ENCODE measurements at places on chromosomes 2 and 18.

GRCh38 chr2:75894170-75894569, 183.5 kb upstream of the GCFC2 start:
- no peaks in the 10 kb centered on the region for H3K36me3 ChIP-seq
- DNase-seq = no peak
- H3K4me3 ChIP-seq = no peak overlapping the region

GRCh38 chr2:101089942-101090799, 61.0 kb downstream of the TBC1D8 start:
- no peak for DNase-seq
- H3K27me3 ChIP-seq = peaks cover 2% of the 10 kb centered on the region
- H3K4me3 ChIP-seq = no peak overlapping the region
- no peak overlapping the region for H3K27ac ChIP-seq
- no peaks in the 10 kb centered on the region for H3K36me3 ChIP-seq

GRCh38 chr2:238905644-238906043, 57.8 kb downstream of the TWIST2 start:
- H3K27me3 ChIP-seq = no peaks in the 10 kb centered on the region
- H3K4me3 ChIP-seq = no peak overlapping the region
- no peak for DNase-seq
- H3K27ac ChIP-seq = no peak overlapping the region

GRCh38 chr2:7686016-7686385, 768.8 kb downstream of the RNF144A start:
- no peak overlapping the region for H3K4me3 ChIP-seq
- H3K27ac ChIP-seq = no peak overlapping the region
- H3K36me3 ChIP-seq = peaks cover 20% of the 10 kb centered on the region
- DNase-seq = no peak
- no peaks in the 10 kb centered on the region for H3K27me3 ChIP-seq

DNA sequence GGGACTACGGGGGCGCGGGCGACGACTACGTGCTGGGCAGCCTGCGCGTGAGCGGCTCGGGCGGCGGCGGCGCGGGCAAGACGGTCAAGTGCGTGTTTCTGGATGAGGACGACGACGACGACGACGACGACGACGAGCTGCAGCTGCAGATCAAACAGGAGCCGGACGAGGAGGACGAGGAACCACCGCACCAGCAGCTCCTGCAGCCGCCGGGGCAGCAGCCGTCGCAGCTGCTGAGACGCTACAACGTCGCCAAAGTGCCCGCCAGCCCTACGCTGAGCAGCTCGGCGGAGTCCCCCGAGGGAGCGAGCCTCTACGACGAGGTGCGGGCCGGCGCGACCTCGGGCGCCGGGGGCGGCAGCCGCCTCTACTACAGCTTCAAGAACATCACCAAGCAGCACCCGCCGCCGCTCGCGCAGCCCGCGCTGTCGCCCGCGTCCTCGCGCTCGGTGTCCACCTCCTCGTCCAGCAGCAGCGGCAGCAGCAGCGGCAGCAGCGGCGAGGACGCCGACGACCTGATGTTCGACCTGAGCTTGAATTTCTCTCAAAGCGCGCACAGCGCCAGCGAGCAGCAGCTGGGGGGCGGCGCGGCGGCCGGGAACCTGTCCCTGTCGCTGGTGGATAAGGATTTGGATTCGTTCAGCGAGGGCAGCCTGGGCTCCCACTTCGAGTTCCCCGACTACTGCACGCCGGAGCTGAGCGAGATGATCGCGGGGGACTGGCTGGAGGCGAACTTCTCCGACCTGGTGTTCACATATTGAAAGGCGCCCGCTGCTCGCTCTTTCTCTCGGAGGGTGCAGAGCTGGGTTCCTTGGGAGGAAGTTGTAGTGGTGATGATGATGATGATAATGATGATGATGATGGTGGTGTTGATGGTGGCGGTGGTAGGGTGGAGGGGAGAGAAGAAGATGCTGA, 1.4 kb downstream of the SOX11 start:
- H3K4me3 ChIP-seq = no peak overlapping the region
- H3K36me3 ChIP-seq = no peaks in the 10 kb centered on the region
- peaks cover 3% of the 10 kb centered on the region for H3K4me1 ChIP-seq
- no peak for DNase-seq

DNA sequence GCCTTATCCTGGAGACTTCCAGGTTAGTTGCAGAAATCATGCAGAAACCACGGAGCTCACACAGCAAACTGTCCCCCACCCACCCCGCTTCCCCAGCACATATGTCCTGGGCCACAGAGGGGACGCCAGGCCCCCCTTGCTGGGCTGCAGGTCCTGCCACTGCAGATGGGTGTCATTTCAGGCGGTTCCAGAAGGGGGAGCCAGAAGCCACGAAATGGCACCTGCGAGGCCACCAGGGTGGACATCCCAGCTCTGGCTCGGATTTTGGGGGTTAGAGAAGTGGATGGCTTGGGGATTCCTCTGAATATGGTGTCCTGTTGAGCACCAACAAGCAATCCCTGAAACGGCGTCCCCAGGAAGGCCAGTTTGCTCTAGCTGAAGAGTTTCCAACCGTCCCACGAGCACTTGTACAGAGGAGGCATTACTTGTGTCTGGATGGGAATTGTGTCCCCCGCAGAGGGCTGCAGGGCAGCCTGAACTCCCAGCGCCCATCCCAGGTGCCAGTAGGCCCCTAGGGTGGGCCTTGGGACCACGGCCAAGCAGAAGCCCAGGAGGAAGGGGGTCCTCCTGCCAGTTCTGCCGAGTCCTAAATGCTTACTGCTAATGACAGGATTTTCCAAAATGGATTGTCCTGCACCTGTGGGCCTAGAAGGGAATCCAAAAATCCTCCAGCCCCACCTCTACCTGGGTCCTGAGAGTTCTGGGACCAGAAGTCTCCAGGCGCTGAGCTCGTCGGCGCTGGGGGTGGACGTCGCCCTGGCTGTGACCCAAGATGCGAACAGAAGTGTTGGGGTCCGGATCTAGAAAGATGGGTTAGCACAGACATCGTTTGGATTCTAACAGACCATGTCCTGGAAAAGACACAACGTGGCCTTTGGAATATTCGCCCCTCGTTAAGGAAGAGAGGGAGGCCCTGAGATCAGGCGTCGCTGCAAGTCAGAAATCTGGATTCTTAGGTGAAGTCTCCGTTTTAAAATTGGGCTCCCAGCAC, 14.6 kb upstream of the NFATC1 start:
- H3K27me3 ChIP-seq = no peaks in the 10 kb centered on the region
- H3K27ac ChIP-seq = no peak overlapping the region
- H3K4me3 ChIP-seq = no peak overlapping the region
- peaks cover 9% of the 10 kb centered on the region for H3K36me3 ChIP-seq

GRCh38 chr2:28683100-28683706, 68.4 kb upstream of the PPP1CB start:
- no peak overlapping the region for H3K4me3 ChIP-seq
- no peak for DNase-seq
- no peak overlapping the region for H3K27ac ChIP-seq
- no peaks in the 10 kb centered on the region for H3K27me3 ChIP-seq
- H3K4me1 ChIP-seq = peaks cover 65% of the 10 kb centered on the region
- peaks cover 3% of the 10 kb centered on the region for H3K36me3 ChIP-seq

- H3K36me3 ChIP-seq = peaks cover 27% of the 10 kb centered on the region
- no peak overlapping the region for H3K27ac ChIP-seq
- DNase-seq = no peak
- H3K4me1 ChIP-seq = peaks cover 20% of the 10 kb centered on the region
- no peak overlapping the region for H3K4me3 ChIP-seq
Observed at GRCh38 chr2:101793277-101793969, 95.9 kb downstream of the MAP4K4 start.

- H3K36me3 ChIP-seq = no peaks in the 10 kb centered on the region
- peaks cover 30% of the 10 kb centered on the region for H3K4me1 ChIP-seq
- H3K27me3 ChIP-seq = no peaks in the 10 kb centered on the region
- H3K27ac ChIP-seq = no peak overlapping the region
- no peak for DNase-seq
Observed at GRCh38 chr2:190809139-190809764, 71.4 kb upstream of the GLS start.

- DNase-seq = peak; percentile 43
- H3K27me3 ChIP-seq = peaks cover 27% of the 10 kb centered on the region
- no peaks in the 10 kb centered on the region for H3K36me3 ChIP-seq
- peak overlapping the region; percentile 37 for H3K4me3 ChIP-seq
- peaks cover 19% of the 10 kb centered on the region for H3K4me1 ChIP-seq
- H3K27ac ChIP-seq = peak overlapping the region; percentile 79
Observed at GRCh38 chr2:149068996-149069888, 30.7 kb downstream of the LYPD6B start.

DNA sequence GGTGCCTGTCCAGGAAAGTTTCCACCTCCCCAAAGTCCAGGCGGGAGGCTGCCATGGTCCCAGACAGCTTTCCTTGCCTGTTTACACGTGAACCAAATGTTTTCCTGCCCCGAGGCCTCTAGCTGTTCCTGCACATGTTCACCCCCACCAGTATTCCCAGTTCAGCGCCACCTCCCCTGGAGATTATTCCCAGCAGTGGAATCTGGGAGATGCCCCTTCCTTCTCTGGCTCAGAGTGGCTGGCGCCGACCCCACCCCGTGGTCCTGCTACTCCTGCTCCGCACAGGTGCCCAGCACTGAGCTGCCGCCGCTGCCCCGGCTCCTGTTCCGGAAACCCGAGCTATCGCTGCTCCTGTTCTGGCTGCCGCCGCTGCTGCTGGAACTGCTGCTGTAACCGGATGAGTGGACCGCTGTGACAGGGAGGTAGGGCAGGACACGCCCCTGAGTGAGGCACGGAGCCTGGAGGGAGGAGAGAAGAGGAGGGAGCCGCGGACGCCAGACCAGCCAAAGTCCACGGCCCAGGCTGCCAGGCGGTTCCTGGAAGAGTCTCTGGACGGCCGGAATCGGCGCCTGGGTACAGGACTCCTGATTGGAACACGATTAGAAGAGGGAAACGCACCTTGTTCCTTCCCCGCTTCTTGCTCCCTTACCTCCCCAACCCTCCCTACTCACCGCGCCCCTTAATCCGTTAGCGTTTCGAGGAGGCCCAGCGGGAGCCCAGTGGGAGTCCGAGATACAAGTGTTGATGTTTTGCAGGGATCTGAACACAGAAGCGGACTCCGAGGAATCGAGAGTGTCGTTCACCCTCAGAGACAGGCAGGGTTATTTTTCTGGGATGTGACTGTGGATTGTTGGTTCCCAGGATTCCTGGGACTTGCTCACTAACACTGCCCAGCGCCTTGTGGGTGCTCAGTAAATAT, at the start of gene PDE11A:
PDE11A (minus strand) TSS at position 395 of the 919 bp plus-strand sequence; CDS start at position 55, 340 bp downstream.
- peak; percentile 43 for DNase-seq
- H3K36me3 ChIP-seq = no peaks in the 10 kb centered on the region
- H3K4me1 ChIP-seq = peaks cover 12% of the 10 kb centered on the region
- H3K27ac ChIP-seq = no peak within 1 kb of the TSS
- peaks cover 62% of the 10 kb centered on the region for H3K27me3 ChIP-seq

- H3K27ac ChIP-seq = no peak overlapping the region
- H3K4me3 ChIP-seq = no peak overlapping the region
- H3K36me3 ChIP-seq = no peaks in the 10 kb centered on the region
- DNase-seq = no peak
Observed at GRCh38 chr18:8937160-8938094, 165.1 kb upstream of the NDUFV2 start.

GRCh38 chr2:138269765-138270164, 231.8 kb upstream of the SPOPL start:
- no peak overlapping the region for H3K4me3 ChIP-seq
- peaks cover 3% of the 10 kb centered on the region for H3K4me1 ChIP-seq
- H3K27ac ChIP-seq = no peak overlapping the region
- H3K27me3 ChIP-seq = no peaks in the 10 kb centered on the region
- DNase-seq = no peak

- no peaks in the 10 kb centered on the region for H3K27me3 ChIP-seq
- no peaks in the 10 kb centered on the region for H3K4me1 ChIP-seq
- H3K4me3 ChIP-seq = no peak overlapping the region
- no peaks in the 10 kb centered on the region for H3K36me3 ChIP-seq
- no peak for DNase-seq
Observed at GRCh38 chr18:68555879-68556301, 159.0 kb downstream of the TMX3 start.

DNA sequence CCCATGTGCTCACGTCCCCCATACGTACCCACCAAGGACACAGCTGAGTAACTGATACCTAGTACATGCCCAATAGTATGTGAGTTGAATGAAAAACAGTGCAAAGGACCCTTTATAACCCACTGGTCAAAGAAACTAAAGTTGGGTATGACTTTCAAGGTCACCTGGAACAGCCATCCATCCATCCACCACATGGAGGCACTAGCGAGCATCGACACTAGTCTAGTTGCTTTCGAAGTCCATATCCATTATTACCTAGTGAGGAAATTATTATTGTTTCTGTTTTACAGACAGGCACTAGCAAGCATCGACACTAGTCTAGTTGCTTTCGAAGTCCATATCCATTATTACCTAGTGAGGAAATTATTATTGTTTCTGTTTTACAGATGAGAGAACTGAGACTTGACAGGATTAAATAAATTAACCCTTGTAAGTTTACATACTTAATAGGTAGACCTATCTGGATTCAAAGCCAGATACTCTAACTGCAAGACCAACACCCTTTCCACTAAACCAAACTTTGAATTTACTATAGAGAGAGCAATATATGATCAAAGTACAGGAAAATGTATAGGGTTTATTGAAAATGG, 233.7 kb downstream of the METTL4 start:
- no peak overlapping the region for H3K4me3 ChIP-seq
- peaks cover 5% of the 10 kb centered on the region for H3K4me1 ChIP-seq
- H3K36me3 ChIP-seq = no peaks in the 10 kb centered on the region
- DNase-seq = peak; percentile 11

DNA sequence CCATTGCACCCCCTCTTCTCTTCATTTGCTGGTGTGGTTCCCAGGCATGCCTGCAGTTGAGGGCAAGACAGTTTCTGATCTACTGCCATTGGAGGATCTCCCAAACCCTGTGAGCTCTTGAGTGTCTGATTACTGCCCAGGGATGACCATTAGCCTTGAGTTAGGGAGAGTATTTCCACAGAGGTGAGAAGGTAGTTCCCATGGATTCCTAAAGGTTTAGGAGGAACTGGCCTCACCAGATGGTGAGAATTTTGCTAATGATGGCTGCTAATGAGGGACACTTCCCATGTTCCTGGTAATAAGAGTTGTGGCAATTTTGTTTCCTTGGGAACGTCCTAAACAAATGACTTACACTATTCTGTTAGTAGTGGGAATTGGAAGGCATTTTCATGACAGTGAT, 42.5 kb downstream of the PTPRM start:
- no peaks in the 10 kb centered on the region for H3K27me3 ChIP-seq
- H3K36me3 ChIP-seq = no peaks in the 10 kb centered on the region
- no peak for DNase-seq
- no peaks in the 10 kb centered on the region for H3K4me1 ChIP-seq

DNA sequence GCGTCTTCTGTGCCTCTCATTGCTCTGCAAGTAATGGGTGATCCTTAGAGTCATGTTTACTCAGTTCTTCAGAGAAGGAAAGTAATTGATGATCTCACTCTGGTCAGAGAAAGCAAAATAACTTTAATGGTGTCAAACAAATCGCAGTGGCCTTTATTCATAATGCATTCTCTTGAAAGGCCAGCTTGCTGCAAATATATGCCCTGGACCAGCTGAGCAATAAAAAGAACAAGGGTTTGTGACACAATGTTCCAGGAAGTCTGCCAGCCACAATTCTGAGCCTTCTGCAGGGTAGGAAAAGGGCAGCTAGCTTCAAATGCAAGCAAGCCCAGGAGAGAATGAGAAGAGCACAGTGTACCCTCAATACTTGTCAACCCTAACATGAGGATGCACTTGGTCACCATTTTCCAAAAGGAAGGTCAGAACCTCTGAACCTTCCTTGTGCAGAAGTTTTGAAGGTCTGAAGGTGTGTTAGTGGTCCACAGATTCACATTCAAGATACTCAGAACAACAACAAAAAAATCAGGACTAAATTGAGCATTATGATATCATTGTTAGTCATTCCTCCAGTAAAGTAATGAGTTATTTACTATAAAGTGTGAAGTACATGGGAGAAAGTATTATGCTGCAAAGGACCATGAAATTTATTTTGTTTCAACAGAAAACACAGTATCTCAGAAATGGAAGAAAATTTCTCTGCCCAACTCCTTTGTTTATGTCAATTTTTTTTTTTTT, 355.6 kb downstream of the PAX3 start:
- no peaks in the 10 kb centered on the region for H3K36me3 ChIP-seq
- no peaks in the 10 kb centered on the region for H3K4me1 ChIP-seq
- H3K27me3 ChIP-seq = no peaks in the 10 kb centered on the region
